Inflammatory macrophage treated with lipopolysaccharide for 4 hours (primary cell): ENCODE measurements at places on chromosomes 1 and 21.

DNA sequence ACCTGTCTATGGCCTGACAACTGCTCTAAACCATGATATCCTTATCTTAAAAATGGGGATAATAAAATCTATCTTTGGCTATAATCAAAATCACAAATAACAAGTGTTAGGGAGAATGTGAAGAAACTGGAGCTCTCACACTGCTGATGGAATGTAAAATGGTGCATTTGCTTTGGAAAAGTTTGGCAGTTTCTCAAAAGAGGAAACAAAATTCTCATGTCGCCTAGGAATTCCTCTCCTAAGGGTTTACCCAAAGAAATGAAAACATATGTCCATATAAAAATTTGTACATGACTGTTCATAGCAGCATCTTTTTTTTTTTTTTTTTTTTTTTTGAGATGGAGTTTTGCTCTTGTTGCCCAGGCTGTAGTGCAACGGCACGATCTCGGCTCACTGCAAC is 64.3 kb downstream of the ZNF281 start:
- no peak for DNase-seq

GRCh38 chr1:179952186-179952585 is 2.4 kb upstream of the CEP350 start:
- DNase-seq: peak; percentile 72

DNA sequence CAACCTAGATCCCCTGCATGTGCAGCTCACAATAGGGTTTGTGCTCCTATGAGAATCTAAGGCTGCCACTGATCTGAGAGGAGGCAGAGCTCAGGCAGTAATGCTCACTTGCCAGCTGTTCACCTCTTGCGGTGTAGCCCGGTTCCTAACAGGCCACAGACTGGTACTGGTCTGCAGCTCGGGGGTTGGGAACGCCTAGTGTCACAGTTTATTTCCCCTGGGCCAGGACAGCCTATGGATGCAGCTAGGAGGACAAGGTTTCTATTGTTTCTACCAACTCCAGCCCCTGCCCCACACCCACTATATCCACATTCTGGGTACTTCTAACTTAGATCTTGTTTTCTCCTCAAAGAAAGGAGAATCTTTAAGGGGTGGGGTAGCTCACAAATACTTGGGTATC is 58.7 kb upstream of the PRRC2C start:
- no peak for DNase-seq

- DNase-seq: peak; percentile 19
Measured at GRCh38 chr1:232844791-232845190, 39.6 kb downstream of the MAP10 start.

GRCh38 chr1:7363450-7363849 is 407.6 kb upstream of the VAMP3 start:
- DNase-seq: no peak

- DNase-seq: no peak
Measured at GRCh38 chr1:180610556-180611015, 21.2 kb upstream of the XPR1 start.

GRCh38 chr1:15469361-15469760 is 6.5 kb upstream of the CELA2B start:
- no peak for DNase-seq

DNA sequence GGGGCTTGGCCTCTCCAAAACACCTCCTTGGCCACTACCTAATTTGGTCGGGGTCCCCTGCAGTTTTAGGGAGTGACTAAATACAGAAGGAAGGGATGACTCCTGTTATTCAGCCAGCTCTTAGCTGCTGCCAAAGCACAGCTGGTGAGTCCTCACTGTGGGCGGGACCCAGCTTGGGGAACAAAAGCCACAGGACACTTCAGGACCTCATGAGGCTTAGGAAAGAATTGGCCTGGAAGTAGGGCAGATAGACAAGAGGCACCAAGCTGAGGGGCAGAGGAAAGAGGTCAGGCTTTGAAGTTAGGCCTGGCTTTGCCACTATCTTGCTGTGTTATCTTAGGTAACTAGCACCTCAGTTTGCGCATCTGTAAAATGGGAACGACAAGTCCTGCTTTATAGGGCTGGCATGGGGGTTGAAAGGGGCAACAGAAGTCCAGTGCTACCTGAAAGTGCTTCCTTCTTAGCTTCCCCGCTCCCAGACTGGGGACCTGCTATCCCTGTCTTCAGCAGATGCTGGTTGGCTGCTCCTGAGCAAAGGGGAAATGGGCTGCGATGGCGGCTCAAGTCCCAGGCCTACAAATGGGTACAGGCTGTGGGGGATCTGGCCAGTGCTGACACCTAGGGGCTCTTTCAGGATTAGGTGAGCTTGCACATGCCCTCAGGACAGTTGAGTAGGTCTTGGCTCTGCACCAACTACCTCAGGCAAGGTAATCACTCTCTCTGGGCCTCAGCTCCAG is 15.7 kb downstream of the IFI6 start:
- peak; percentile 94 for DNase-seq

- no peak for DNase-seq
Measured at GRCh38 chr1:113003751-113004690, 48.0 kb upstream of the SLC16A1 start.

GRCh38 chr1:7831458-7831857 is 21.4 kb downstream of the UTS2 start:
- DNase-seq: peak; percentile 68

GRCh38 chr21:19987671-19988070 is 1010.5 kb upstream of the NCAM2 start:
- no peak for DNase-seq

- no peak for DNase-seq
Measured at GRCh38 chr1:46790446-46791101, 8.3 kb upstream of the CYP4B1 start.

DNA sequence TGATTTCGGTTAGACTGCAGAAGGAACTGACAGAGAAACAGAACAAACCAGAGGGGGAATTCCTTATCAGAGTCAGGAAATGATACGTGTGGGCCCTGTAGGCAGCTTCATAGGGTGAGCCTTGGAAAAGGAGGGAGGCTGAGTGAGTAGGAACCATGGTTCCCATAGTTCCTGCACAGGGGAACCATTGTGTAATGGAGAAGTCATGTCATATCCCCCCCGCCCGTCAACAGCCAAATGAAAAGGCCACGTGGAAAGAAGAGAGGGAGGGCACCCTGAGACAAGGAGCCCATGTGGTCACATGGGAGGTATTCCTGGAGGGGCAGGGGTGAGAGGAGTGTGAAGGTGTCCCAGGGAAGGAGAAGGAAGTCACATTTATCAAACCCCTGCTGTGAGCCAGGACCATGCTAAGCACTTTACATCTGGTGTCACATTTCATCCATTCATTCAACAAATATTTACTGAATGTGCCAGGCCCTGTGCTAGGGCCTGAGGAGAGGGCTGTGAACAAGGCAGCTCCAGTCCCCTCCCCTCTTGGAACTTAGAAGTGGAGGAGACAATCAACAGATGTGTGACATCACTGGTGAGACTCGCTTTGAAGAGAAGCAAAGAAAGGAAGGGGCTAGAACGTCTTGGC is 15.7 kb upstream of the FGR start:
- peak; percentile 96 for DNase-seq

GRCh38 chr1:171984850-171985485 is 143.7 kb downstream of the DNM3 start:
- DNase-seq: peak; percentile 55

DNA sequence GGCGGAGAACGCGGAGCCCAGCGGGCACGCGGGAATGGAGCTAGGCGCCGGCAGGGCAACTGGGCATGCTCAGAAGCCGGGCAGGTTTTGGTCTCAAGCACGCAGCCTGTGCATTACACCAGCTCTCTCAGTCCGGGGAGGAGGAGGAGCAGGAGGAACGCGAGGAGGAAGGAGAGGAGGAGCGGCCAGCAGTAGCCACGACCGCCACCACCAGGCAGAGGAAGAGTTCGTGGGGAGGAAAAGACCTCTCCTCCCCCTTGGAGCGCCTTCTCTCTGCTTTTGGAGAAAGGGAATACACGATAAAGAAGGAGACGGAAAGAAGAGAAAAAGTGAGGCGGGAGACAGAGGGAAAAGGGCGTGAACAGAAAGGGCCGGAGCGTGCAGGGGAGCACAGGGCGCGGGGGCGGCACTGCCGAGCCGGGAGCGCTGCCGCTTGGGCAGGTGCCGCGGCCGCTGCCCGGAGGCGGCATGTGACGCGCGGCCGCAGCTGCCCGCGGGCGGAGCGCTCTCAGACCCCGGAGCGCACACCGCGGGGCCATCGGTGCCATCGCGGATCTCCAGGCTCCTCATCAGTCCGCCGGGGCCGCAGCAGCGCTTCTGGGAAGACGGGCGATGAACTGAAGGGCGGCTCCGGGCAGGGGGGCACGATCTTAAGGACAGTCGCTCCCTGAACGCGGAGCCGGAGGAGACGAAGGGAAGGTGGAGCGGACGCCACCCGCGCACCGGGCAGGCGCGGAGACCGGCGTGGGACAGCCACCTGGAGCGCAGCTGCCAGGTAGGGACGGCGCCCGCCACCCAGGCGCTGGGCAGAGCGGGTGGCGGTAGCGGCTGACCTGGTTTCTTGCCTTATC is at the start of gene CHRM3:
Gene CHRM3 (plus strand): TSS at position 116 of the 851 bp plus-strand sequence. CDS start 520,884 bp downstream, outside the sequence.
- peak; percentile 48 for DNase-seq

GRCh38 chr1:62991152-62991551 is 207.2 kb downstream of the ATG4C start:
- no peak for DNase-seq

DNA sequence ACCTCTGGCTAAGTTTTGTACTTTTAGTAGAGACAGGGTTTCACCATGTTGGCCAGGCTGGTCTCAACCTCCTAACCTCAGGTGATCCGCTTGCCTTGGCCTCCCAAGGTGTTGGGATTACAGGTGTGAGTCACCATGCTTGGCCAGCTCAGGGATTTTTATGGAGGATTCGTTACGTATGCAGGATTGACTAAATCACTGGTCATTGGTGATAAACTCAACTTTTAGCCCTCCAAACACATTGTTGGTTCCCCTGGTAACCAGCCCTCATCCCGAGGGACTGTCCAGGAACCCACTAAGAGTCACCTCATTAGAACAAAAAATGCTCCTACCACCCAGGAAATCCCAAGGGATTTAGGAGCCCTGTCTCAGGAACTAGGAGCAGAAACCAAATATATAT is 40.4 kb downstream of the ST3GAL3 start:
- DNase-seq: no peak

- peak; percentile 92 for DNase-seq
Measured at GRCh38 chr1:84944767-84945486, 51.9 kb upstream of the LPAR3 start.

DNA sequence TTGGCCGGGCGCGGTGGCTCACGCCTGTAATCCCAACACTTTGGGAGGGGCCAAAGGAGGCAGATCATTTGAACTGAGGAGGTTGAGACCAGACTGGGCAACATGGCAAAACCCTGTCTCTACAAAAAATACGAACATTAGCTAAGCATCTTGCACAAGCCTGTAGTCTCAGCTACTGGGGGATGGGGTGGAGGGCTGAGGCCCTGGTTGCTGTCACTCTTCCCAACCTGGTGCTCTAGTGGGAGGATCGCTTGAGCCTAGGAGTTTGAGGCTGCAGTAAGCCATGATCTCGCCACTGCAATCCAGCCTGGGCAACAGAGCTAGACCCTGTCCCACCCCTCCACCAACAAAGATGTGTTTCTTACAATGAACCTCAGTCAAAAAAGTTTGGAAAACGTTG is 2.8 kb downstream of the PHGDH start:
- DNase-seq: no peak

- DNase-seq: no peak
Measured at GRCh38 chr1:228804640-228805413, 69.5 kb downstream of the RHOU start.
